ENCODE measurements at places on chromosomes 4 and X. TPM values are rescaled to one million over a fixed set of nuclear protein-coding genes. Genes with fewer than 3 reads are reported as not detected.

DNA sequence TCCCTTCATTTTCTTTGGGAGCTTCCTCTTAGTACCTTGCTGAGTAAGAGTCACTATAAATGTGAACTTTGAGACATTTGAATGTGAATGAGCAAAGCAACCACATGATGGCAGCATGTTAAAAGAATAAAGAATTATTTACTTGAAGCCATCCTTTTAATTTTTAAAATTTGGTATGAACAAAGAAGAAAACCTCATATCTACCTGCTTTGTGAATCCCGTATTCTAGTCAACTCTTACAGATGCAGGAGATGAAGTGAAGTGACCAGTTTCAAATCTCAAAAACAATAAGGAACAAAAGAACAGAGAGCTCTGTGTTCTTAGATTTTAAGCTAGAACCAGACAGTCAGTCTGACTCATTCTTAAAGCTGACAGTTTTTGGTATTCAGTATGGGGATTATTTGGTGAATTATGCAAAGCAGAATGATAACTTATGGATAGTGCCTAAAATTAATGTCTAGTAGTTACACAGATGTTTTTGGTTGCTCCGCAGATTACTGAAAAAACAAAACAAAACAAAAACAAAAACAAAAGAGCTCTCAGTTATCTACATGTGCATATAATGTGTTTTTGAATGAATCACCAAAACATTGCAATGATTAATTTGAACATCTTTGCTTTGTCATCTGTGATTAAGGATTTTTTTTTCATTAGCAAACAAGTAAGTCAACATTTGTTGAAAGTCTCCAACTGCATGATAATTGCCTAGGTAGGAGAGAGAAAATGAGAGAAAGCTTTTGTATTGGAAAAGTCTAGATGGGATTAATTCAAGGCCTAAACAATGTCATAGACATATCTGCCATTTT is 48.2 kb upstream of the H2AZ1 start:
- DNase-seq = peak; percentile 9

- no peak for DNase-seq
Measured at GRCh38 chr4:173910891-173911290, 372.6 kb downstream of the FBXO8 start.

ABCD1 gene
- total RNA-seq = 20.9 TPM

GRCh38 chrX:125436855-125437254 is 117.2 kb downstream of the TEX13C start:
- no peak for DNase-seq

PNMA6F gene
- total RNA-seq = not detected

DNA sequence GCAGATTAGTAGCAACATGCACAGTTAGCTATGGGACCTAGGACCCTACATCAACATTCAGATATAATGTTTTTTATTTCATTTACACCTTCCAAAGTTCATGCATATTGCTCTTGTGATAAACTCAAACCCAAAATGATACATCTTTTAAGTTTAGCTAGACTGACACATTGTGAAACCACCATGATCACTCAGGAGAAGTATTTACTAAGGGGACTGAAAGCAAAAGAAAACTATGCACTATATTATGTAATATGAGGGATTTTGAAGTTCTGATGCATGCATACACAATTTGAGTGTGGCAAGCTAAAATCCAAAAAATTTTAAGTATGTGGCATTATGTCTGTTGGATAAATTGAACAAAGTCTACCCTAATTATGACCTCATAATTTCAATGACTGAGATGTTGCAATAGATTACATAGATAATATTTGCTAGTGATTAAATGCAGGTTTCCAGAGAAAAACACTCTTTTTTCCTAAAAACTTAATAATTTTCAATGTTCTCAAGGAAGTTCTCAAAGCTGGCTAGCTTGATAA is 914.8 kb upstream of the GRIA3 start:
- DNase-seq = no peak

SPANXN2 gene
- not detected for total RNA-seq

- DNase-seq = no peak
Measured at GRCh38 chrX:117743469-117744251, 372.9 kb downstream of the KLHL13 start.
